ENCODE measurements at places on chromosomes 13 and 19. TPM values are rescaled to one million over a fixed set of nuclear protein-coding genes. Genes with fewer than 3 reads are reported as not detected.

Gene LRRC25
- total RNA-seq, result not detected

Gene ZNF224
- total RNA-seq, result 14.6 TPM

Gene DNMT1
- 352 TPM for total RNA-seq

Gene FUT6
- total RNA-seq, result not detected

Gene RPS19
- total RNA-seq, result 3,178 TPM

Gene IGFL1
- not detected for total RNA-seq

Gene PSG6
- not detected for total RNA-seq

Gene ADAT3
- 5.7 TPM for total RNA-seq

Gene GNG7
- total RNA-seq, result 0.36 TPM

Gene GPR12
- total RNA-seq, result not detected

Gene SERTAD1
- total RNA-seq, result 10.0 TPM

Gene S1PR4
- total RNA-seq, result 37.5 TPM

Gene PRODH2
- not detected for total RNA-seq

Gene PALM
- total RNA-seq, result not detected

All from activated naive CD8-positive, alpha-beta T cell treated with anti-CD3 and anti-CD28 coated beads for 36 hours (primary cell).